ENCODE measurements at places on chromosomes 3 and 15.

DNA sequence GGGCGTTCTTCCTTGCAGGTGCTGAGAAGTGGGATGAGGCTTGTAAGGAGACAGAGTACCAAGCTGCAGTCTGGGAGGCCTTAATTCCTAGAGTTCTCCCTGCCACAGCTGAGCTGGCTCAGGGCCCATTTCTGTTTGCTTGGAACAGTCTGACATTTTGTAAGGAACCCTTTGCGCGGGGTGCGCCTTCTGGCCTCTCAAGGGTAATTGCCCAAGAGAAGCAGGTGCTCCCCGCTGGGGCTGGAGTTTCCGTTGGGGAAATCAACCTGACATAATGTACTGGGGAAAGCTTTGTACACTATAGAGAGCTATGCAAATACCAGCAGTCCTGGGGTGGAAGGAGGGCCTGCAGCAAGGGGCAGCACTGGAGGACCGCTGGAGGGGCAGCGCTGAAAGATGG is 83.6 kb downstream of the HMG20A start:
- no peak for DNase-seq

DNA sequence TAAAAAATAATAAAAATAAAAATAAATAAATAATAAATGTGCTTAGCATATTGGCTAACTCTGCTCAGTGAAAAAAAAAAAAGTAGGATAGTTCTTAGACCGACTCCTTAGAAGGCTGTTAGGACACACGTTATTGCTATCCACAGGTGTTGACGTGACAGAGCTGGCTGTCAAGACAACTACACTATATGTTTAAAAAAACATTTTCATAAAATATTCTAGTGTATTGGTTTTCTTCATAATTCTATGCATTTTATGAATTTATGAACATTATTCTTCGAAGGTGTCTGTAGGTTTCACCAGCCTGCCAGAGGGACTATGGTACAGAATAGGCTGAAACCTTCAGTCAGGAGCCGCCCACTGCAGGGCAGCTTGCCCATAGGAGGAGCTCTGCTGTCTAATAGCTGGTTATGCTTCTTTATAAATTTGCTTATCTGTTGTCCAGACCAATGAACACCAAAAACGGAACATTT is 9.2 kb downstream of the TM4SF1 start:
- DNase-seq: no peak

GRCh38 chr3:98029083-98029482 is 6.0 kb downstream of the GABRR3 start:
- no peak for DNase-seq

DNA sequence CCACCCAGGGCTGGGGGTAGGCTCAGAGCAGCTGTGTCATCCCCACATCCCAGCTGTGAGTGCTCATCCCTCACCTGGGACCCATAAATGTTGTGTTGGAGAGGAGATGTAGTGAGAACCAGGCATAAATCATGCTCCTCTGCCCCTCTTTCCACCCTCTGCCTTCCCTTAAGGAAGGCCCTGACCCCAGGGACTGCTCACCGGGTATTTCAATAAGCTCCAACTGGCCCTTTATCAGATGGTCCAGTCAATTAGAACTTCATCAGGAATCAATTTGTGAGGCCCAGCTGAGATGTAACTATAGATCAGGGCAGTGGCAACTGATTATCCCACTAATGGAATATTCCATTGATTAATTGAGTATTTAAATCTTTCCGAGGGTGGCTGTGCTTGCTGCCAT is 50.8 kb upstream of the NTRK3 start:
- DNase-seq: no peak

DNA sequence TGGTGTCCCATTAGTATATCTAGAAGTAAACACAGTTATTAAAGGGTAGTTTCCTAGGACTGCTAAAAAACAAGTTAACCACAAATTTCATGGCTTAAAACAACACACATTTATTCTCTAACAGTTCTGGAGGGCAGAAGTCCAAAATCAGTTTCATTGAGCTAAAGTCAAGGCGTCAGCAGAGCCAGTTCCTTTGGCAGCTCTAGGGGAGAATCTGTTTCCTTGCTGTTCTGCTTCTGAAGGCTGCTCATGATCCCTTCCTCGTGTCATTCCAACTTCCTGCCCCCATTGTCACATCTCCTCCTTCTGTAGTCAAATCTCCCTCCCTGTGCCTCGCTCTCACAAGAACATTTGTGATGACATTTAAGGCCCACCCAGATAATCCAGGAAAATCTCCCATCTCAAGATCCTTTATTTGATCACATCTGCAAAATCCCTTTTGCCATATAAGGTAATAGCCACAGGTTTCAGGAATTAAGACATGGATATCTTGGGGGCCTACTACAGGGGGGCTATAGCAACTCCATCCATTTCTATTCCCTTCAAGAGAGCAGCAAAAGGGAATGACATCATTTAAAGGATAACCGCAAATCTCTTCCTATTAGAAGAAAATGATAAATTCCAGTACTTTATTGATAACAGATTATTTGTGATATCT is 50.1 kb downstream of the GPR176 start:
- DNase-seq: no peak

DNA sequence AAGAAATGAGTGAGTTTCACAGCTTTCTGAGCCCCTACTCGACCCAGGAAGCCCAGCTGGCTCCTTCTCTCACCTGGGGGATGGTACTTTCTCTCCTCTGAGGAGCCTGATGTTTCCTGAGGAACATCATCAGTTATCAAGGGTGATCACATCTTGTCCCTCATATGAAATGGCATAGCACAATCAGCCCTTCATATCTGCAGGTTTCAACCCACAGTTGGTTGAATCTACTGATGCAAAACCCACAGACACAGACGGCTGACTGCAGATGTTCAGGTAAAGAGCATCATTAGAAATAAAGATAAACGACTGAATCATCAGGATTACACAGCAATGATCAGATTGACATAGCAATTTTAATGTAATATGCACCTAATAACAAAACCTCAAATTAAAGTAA is 93.6 kb upstream of the OSTN start:
- DNase-seq: no peak

- DNase-seq: no peak
Measured at GRCh38 chr3:8856721-8857120, 87.3 kb upstream of the OXTR start.

GRCh38 chr3:58161435-58162398 is 49.1 kb downstream of the DNASE1L3 start:
- DNase-seq: no peak

DNA sequence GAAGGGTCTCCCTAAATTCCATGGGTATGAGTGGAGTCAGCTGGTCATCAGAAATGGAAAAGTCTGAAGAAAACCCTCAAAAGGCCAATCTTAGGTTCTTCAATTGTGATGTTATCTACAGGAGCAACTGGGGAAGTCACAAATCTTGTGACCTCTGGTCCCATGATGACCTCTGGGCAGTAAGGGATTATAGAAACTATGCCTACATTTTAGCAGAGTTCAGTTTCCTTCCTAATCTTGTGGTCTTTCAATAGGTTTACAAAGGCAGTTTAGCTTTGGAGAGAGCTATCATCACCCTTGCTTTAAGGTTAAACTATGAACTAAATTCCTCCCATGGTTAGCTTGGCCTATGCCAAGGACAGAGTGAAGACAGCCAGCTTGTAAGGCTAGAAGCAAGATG is 225.1 kb downstream of the DPH6 start:
- no peak for DNase-seq

GRCh38 chr15:48040166-48040817 is 80.5 kb upstream of the SLC24A5 start:
- no peak for DNase-seq

GRCh38 chr15:42721016-42721415 is 15.9 kb downstream of the CDAN1 start:
- no peak for DNase-seq

DNA sequence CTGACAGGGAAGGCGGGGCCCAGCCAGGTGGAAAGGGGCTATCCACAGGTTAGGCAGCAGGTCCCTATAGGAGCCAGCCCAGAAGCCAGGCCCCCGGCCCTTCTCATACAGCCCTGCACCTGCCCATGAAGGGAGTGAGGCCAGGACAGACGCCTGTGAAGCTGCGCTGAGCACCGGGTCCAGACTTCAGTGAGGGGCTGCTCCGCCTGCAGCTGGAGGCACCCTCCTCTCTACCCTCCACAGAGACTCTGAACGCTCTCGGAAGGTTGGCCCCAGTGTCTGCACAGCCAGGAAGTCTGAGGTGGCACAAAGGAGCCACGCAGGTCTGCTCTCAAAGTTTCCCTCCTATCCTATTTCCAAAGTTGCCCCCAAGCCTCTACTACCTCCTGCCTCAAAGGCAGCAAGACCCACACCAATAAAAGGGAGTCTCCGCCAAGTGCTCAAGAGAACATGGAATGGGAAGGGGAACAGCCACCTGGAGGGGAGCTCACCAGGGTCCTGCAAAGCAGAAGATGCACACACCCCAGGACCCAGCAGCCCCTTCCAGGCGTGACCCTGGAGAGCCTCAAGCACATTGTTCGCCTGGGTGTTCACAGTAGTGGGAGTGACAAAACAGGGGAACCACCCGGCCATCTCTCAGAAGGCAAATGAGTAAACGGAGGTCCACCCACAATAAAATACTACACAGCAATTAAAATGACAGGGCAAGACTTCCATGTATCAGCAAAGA is 19.5 kb downstream of the XXYLT1 start:
- no peak for DNase-seq

- DNase-seq: no peak
Measured at GRCh38 chr3:10480871-10481378, 24.5 kb downstream of the ATP2B2 start.

DNA sequence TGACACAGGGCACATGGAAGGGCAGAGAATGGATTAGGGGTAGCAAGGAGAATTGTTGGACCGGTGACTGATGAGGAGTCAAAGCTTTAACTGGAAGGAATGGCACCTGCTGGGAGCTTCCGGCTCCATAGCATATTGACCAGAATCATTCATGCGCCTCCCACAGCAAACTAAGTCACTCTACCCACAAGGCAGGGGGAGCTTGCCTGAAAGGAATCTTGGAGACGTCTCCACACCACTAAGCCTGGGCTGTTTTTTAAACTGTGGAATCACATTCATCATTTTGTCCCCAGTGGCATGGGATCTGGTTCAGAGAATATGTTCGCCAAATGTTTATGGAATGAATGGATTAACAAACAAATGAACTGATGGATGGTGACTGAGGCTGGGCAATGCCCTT is 57.0 kb upstream of the ITGA11 start:
- DNase-seq: no peak

DNA sequence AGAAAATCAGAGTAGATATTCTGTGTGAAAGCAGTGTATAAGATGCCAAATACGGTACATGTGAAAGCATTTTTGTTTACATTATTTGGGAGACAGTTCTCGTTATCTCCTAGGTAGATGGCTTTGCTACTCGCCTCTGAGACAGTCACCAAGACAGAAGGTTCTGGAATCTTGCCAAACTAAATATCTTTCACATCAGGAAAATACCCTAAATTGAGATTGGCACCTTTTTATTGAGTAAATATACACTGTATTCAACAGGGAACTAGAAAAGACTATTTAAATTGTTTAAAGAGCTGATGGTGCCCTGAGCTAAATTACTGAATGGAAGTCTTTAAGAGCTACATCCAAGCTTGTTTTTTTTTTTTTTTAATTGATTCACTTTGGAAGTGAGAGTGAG is 3.4 kb downstream of the FGD5 start:
- DNase-seq: no peak

- no peak for DNase-seq
Measured at GRCh38 chr3:117746066-117746465, 1036.5 kb downstream of the TUSC7 start.

DNA sequence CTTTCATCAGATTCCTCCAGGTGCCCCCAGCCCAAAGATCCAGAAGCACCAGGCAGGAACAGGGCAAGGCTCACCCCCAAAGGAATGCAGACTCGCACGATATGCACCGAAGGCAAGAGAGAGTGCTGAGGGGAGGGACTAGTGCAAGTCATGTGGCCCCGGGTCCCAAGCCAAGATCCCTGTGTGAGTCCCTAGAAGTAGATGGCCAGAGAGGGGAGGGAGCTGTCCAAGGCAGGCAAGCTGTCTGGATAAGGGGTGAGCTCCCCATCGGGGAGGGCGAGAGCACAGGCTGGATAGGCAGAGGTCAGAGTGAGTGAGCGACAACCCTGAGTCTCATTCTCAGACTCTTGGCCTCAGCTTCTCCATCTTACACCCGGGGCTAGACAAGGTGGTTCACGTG is 171.5 kb upstream of the LINGO1 start:
- no peak for DNase-seq
